ENCODE measurements at places on chromosomes 4 and X.

DNA sequence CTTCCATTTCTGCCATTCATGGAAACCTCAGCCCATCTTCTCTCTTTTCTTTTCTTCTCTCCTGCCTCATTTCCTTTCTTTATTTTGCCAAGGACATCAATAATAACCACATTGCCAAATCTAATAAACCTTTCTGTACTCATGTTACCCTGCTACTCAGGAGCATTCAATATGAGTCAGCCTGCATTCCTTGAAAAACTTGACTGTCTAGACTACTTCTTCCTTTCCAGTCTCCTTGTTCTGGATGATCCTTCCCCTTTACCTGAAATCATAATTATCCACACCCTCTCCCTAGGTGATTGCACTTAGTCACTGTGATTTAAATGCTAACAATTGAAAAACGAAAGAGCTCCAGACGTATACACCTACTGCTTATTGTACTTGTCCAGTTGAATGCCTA lies 253.2 kb upstream of the CENPE start:
- no peak for DNase-seq

- DNase-seq, result no peak
These were observed 21.2 kb downstream of the FGFBP1 start for GRCh38 chr4:15917297-15917696.

DNA sequence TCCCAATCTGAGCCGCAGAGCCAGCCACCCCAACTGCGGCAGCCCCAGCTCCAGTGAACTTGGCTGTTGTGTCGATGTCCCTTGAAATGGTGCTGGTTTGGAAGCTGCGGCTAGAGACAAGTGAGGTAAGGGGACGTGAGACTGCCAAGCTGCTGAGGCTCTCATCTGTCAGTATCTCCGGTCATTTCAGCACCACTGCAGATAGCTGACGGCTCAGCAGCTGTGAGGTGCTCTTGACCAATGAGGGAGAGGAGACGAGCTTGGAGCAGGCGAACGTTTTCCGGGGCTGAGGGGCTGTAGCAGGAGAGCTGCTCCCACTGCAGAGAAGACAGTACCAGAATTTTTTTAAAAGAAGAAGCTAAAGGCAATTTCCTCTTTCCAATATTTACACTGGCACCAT lies 175.5 kb upstream of the CASK start:
- DNase-seq, result no peak

DNA sequence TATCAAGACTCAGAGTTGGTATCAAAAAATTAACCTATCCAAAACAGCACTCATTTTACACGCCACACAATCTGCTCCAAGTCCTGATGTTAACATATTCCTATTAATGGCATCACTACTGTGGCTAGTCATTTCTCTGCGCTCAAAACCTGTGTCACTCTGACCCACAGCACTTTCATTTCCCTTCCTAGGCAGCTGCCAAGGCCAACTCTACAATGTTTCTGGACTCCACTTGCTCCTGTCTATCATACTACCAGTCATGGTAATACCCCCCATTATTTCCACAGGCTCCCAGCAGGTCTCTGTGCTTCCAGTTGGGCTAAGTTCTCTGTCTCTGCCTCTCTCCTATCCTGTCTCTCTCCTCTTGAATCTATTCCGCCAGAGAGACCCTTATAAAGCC lies 323.6 kb downstream of the NR3C2 start:
- no peak for DNase-seq

DNA sequence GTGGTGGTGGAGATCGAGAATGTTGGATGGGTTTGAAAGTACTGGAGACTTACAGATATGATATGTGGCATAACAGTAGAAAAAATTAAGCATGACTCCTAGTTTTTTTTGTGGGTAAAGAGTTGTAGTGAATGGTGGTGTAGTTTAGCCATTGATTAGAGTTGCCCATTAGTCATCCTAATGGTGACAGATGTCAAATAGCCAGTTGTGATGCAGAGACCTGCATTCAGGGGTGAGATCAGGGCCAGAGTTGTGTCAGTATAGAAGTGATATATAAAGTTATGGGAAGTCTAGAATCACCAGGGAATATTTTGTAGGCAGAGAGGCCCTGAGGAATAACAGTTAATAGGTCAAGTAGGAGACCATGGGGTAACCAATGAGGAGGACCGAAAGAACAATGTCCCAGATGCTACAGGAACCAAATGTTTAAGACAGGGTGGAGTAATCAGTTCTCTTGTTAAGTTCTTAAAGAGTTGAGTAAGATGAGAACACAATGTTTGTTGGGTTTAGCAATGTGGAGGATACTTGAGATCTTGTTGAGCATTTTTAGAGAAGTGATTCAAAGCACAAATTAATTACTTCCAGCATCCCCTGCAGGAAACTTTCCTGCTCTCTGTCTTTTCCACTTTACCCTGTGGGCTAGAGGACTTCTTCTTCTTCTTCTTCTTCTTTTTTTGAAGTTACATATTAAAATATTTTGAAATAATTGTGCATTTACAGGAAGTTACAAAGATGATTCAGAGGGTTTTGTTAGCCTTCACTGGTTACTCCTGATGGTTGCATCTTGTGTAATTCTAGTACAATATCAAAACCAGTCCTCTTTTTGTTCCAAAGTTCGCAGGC lies 13.3 kb downstream of the SGMS2 start:
- DNase-seq, result no peak

GRCh38 chr4:27775156-27775555 lies 914.5 kb downstream of the STIM2 start:
- DNase-seq, result no peak

GRCh38 chr4:4901877-4902276 lies 42.4 kb downstream of the MSX1 start:
- DNase-seq, result no peak

DNA sequence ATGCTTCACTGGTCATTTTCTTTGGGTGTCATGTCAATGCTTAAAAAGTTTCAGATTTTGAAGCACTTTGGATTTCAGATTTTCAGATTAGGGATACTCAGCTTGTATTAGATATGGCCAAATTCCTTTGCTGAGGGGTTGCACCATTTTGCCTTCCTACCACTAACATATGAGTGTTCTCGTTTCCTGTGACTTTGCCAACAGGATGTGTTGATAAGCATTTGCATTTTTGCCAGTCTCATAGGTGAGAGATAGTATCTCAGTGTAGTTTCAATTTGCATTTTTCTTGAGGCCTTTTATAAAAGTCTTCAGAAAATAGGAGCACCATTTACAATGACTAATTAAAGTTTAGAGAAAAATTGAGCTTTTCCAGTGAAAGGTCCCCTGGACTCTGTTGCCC lies 71.6 kb upstream of the CLCN4 start:
- DNase-seq, result no peak

DNA sequence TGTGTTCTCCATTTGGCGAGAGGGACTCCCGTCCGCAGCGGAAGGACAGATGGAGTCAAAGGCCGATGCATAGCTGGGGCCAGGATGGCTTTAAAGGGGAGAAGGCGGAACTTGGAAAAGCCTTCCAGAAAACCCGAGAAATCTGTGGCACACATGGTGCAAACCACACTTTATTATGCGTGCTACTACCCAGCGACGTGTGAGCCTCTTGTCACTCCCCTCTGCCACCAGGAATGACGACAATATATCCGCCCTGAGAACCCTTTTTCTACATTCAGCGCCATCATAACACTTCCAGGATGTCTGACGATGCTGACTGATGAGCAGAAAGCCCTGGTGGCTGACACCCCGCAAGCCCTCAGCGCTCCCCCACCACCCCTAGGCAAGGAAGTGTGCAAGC lies 689 bp upstream of the DCHS2 start:
- DNase-seq, result no peak

GRCh38 chr4:93066749-93067148 lies 761.8 kb upstream of the ATOH1 start:
- no peak for DNase-seq

DNA sequence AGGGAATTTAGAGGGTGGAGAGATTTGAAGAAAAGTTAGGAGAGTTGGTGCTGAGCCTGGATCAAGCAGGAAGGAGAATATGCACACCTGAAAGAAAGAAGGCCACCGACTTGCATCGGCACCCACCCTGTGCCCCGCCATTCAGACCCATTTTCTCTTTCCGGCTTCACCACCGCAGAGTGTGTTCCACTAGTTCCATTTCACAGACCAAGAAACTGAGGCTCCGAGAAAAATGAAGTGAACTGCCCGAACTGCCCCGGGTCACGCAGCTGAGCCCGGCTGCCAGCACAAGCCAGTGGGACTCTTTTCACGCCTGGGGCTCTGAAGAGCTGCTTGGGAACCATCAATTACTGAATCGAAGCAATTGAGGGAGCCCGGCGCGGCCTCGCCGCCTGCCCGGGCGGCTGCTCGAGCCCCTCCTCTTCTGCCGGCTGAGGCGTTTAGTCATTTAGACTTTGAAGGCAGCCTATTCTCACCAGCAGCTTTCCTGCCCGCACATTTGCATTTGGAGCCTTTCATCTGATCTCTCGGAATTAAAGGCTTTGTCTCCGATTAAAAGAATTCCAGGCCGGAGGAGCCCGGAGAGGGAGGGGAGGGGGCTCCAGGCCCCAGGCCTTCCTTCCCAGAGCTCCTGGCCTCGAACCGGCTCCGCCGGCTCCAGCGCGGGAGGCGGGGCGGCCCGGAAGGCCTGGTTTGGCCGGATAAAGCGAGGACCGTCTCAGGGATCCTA lies 140.2 kb upstream of the PJA1 start:
- DNase-seq, result no peak

DNA sequence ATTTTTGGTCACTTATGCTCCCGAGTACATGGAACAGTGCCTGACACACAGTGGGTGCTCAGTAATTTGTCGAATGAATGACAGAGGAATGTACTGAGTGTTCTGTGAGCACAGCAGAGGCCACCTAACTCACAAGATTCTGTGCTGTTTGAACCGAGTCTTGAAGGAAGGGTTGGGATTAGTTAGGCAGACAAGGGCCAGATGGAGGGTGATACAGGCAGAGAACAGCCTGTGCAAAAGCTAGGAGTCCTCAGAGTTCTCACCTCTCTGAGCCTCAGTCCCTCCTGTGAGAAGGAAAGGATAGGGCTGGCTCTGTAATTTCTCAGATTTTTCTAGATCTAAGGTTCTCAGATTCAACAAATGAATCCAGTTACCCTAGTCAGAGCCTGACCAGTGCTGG lies 108.8 kb downstream of the NHSL2 start:
- no peak for DNase-seq

- DNase-seq, result no peak
These were observed 164.6 kb downstream of the ARAP2 start for GRCh38 chr4:36079666-36080065.

- DNase-seq, result no peak
These were observed 66.8 kb upstream of the SMAD1 start for GRCh38 chr4:145414841-145415240.

DNA sequence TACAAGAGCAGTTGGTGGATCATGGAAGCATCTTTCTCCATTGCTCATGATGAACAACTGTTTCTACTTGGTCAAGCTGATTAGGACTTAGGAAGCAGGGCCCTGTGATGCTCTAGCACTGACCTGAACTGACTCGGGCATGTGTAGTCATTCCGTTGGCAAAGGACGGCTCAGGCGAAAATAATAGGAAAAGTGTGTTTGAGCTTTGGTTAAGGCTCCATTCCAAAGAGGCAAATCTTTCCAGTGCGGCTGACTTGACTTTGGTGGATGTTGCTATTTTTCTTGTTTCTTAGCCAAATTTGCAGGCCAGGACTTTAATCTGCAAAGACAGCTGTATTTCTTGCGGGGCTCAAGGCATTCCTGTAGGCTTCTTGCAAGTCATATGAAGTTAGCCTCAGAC lies 39.5 kb downstream of the ZNF518B start:
- no peak for DNase-seq

GRCh38 chr4:54658252-54659093 lies 716 bp downstream of the KIT start:
- peak; percentile 63 for DNase-seq

DNA sequence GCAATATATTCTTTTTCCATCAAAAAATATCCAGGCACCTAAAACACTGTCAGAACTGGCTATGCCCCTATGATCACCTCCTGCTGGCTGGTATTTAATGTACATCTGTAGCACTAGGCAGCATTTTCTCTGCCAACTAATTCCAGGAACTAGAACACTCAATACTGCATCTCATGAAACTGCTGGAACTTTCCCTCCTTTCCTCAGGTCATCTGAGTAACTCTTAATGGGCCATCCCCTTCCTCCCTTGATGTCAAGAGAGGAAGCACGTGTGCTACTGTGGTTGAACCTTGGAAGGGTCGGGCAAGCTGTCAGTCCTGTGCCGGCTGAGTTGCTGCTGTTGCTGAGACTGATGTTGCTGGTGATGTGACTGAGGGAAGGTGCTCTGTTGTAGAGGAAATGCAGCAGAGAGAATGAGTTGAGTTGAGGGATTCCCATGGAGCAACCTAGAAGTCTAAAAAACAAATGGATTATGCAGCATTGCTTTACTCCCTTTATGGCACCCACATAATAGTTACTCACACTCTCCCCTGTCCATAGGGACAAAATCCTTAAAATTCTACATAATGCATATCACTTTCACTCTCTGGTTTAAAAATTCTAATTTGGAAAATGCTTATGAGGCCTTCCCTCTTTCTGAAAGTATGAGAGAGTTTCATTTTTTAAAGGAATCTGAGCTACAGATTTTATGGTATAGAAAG lies 39.5 kb downstream of the TMEM165 start:
- DNase-seq, result no peak

DNA sequence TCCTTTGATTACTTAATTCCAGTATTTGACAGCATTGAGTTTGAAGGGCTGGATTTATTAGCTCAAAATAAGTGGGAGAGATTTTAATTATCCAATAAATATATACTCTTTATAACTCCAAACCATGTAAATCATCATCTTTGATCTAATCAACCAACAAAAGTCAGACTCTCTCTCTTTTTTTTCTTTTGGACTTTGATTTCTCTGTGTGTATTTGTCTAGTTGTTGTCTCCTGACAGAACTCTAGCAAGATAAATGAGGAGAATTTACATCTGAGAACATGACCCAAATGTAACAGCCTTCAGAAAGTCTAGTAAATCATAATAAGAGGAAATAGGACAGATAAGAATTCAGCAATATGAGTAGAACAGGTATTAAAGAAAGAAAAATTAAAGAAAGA lies 567.1 kb downstream of the PPARGC1A start:
- no peak for DNase-seq

GRCh38 chr4:173752610-173753230 lies 222.7 kb upstream of the HAND2 start:
- DNase-seq, result no peak

- no peak for DNase-seq
These were observed 347.8 kb upstream of the FRG1 start for GRCh38 chr4:189592890-189593289.

- no peak for DNase-seq
These were observed 481.9 kb downstream of the ACTRT1 start for GRCh38 chrX:127570276-127570675.

- no peak for DNase-seq
These were observed 51.0 kb upstream of the SPIN4 start for GRCh38 chrX:63402106-63402505.

GRCh38 chr4:73759357-73759756 lies 19.0 kb downstream of the CXCL8 start:
- DNase-seq, result no peak

GRCh38 chrX:143304518-143304917 lies 212.8 kb downstream of the SPANXN3 start:
- no peak for DNase-seq

- no peak for DNase-seq
These were observed 96.3 kb upstream of the ZC4H2 start for GRCh38 chrX:65072590-65072989.

Measured in left hindlimb (tissue), 1 donor.